KG1 (cell line): ENCODE measurements at places on chromosomes 13 and 19.

DNA sequence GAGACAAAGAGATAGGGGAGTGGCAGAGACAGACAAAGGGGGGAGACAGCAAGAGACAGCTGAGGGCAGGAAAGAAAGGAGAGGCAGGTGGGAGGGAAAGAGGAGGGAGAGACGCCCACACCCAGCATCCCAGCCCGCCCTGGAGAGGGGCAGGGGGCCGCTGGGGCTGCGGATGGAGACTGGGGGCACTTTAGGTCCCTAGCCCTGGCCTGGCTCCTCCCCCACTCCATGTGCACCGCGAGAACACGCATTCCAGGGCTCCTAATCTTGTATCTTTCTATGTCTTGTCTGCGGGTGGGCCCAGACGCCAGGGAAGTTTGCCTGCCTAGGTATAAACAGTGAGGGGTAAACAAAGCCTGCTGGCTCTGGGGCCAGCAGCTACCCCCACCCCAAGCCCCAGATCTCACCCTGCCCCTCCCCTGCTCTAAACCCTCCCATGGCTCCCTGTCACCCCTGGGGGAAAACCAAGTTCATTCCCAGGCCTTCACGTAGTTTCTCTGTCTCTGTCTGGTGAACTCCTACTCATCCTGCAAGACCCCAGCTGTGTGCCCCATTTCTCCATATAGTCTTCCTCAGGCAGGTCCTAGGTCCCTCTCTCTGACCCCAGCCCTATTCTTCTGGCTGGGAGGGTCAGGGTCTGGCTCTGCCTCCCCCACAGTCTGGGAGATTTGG, 5.7 kb downstream of the TLE5 start:
- DNase-seq, result no peak

DNA sequence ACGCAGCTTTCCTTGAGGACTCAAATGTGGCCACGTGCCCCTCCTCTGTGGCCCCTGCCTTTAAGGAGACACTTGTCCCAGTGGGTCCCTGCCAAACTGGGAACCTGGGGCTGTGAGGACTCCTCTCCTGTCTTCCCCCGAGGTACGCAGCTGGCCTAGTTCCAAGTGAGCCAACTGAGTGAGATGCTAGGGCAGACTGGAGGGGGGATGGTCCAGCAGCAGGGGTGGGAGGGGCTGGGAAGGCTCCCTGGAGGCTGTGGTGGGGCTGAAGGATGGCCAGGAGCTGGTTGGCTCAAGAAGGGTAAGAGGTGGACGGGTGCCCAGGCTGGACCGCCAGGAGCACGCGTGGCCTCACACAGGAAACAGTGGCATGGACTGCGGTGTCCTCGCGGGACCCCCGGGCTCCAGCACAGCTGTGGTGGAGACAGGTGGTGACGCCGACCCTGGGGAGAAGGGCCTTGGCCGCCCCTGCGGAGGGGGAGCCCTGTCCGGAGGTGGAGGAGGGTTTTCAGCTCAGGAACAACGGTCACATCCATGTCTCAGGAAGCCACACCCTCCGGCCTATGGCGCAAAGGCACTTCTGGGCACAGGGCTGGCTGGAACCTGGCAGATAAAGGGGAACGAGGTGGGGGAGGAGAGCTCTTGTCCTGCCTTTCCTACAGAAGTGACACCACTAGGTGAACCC, 45.8 kb downstream of the MLLT1 start:
- no peak for DNase-seq

DNA sequence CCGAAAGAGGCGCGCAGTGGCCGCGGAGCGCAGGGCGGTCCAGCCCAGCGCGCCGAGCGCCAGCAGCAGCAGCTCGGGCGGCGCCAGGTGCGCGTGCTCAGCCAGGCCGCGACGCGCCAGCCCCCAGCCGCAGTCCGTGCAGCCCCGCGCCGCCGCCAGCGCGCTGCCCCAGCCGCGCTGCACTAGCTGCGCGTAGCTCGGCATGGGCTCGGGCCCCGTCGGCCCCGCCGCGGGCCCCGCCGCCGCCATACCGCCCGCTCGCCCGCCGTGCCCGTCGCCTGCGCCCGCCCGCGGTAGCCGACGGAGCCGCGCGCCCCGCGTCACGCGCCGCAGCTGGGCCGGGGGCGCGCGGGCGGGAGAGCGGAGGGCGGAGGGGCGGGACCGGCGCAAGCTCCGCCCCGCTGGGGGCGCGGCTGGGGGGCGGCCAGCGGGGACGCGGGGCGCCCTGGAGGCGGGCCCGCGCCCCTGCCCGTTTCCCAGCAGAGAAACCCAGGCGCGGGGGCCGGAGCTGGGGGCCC, at the start of gene CERS1:
TSS of gene CERS1 (minus strand) at position 335 of the 518 bp plus-strand sequence. CDS start at position 249, 86 bp downstream.
- no peak for DNase-seq

GRCh38 chr13:26688286-26688685, 72.3 kb downstream of the GPR12 start:
- no peak for DNase-seq

DNA sequence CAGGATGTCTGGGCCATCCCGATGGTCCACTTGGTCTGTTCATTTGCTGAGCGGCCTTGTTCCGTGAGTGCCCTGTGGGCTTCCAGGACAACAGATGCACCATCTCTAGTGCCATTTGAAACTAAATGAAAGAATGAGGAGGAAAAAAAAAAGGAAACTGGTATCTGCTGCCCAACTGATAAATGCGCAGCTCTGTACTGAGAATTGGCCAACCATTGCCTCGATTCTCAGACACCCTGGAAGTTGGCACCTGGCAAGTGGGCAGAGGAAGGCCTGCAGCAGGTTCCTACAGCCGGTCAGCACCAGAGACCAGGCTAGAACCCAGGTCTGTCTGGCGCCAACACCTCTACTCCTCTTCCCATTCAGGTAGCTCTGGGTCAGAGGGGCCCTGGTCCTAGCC, 18.9 kb downstream of the SLC7A1 start:
- DNase-seq, result no peak

DNA sequence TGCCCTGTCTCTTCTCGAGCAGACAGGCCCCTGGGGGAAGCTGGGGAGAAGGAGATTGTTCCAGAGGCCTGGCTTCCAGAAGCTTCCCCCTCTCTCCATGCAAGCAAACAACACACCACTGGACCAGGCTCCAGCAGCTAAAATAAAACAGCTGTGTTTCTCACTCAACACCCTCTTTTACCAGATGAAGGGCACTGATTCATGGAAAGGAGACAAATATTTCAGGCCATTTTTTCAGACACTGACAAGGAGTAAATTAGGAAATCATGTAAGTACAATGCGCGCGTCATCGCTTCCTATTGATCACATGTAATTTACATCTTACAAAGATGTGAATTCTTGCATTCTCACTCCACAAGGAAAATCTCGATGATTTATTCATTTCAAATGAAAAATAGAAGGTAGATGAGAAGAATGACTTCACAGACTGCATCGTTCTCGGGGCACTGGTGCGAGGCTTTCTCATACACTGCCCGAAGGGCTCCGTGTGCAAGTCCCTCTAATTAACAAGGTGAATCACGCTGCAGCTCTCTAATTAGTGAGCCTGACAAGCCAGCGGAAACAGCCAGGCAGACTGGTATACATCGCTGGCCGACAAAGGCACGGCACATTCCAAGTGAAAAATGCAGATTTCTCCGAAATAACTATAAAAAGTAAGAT, 153.6 kb downstream of the KCTD15 start:
- DNase-seq, result no peak
